RKO (cell line): ENCODE measurements at places on chromosomes 6 and 20.

- DNase-seq = no peak
Observed at GRCh38 chr6:131769385-131770141, 38.3 kb upstream of the ENPP1 start.

- DNase-seq = no peak
Observed at GRCh38 chr20:43954704-43955061, 40.0 kb downstream of the TOX2 start.

DNA sequence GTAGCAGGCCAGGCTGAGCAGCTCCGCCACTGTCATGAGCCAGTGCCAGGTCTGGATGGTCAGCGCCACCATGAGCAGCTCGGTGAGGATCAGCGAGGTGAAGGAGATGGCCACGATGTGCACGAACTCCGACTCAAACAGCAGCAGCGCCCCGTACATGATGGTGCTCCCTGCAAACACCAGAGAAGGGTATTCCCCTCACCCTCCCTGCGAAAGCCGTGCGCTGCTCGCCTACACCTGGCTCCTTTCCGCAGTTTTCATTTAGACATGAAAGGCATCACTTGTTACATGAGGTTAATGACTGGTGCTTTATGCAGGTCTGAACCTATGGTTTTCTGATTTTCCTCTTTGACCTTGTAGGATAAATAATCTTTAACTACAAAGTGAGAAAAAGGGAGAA is 62.3 kb upstream of the NFATC2 start:
- no peak for DNase-seq

GRCh38 chr6:14673201-14673600 is 555.6 kb downstream of the CD83 start:
- DNase-seq = no peak

DNA sequence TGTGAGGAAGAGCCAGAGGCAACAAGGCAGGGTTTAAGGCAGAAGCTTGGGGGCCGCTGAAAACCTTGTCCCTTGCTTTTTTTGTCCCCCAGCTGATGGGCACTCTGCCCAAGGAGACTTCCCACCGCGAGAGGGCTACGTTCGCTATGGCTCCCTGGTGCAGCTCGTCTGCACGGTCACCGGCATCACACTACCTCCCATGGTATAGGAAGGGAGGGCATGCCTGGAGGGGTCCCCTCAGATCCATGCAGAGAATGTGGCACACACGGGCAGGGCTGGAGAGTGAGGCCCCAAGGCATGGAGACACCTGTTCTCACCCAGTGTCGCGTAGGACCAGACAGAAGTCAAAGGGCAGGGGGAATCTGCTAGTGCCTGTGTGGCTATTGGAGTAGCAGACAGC is 5.8 kb upstream of the MATN4 start:
- DNase-seq = no peak
